ENCODE measurements at places on chromosomes 6 and 20.

GRCh38 chr20:50455656-50456451 lies 54.3 kb upstream of the PTPN1 start:
- no peak for DNase-seq

DNA sequence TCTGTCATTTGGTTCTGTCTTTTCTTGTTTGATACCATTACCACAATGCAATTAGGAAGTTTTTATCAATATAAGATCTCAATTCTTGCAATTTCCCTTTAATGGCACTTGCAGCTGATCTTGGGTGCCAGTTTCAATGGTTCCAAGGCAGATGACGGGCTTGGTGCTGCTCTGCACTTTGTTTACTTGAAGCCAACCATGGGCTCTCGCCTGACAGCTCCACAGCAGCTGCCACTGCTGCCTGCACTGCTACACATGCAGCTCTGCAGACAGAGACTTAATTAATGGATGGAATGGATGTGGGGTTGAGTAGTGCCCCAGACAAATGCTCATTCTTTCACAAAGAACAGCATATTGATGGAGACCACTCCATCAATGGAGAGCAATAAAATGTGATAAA lies 1024.3 kb upstream of the EPHA7 start:
- DNase-seq: no peak

DNA sequence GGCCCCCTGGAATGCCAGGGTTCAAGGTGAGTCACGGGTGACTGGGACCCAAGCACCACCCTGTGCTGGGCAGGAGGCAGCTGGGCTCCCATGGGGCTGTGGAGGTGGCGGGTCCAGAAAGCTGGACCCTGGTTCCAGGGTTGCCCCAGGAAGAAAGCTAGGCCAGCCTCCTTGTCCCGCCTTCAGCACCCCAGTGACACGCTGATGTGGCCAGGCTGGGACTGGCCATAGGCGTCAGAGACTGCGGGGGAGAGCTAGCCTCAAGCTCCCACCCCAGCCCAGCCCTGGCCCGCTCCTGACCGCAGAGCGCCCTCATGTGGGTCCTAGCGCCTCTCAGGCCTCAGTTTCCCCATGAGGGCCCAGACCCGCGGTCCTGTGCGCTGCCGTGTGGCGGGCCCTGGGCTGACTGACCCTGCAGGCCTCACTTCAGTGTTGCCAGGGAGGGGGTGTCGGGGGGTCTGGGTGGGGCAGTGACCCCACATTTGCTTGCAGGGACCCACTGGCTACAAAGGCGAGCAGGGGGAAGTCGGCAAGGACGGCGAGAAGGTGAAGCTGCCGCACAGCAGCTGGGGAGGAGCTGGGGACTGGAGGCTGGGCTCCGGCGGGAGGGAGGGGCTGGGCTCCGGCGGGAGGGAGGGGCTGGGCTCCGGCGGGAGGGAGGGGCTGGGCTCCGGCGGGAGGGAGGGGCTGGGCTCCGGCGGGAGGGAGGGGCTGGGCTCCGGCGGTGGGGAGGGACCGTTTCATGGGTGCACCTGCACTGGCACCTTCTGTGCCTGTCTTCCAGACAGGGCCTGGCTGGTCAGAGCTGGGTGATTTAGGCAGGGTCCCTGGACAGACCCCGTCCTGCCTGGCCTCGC lies 7.9 kb downstream of the COL9A3 start:
- no peak for DNase-seq

- DNase-seq: no peak
Observed at GRCh38 chr6:141309295-141309694, 823.4 kb upstream of the GJE1 start.

- peak; percentile 56 for DNase-seq
Observed at GRCh38 chr6:7137335-7138045, 29.7 kb downstream of the RREB1 start.

GRCh38 chr6:40710626-40711330 lies 123.6 kb upstream of the LRFN2 start:
- DNase-seq: no peak

- no peak for DNase-seq
Observed at GRCh38 chr6:153104220-153104619, 26.9 kb downstream of the RGS17 start.

DNA sequence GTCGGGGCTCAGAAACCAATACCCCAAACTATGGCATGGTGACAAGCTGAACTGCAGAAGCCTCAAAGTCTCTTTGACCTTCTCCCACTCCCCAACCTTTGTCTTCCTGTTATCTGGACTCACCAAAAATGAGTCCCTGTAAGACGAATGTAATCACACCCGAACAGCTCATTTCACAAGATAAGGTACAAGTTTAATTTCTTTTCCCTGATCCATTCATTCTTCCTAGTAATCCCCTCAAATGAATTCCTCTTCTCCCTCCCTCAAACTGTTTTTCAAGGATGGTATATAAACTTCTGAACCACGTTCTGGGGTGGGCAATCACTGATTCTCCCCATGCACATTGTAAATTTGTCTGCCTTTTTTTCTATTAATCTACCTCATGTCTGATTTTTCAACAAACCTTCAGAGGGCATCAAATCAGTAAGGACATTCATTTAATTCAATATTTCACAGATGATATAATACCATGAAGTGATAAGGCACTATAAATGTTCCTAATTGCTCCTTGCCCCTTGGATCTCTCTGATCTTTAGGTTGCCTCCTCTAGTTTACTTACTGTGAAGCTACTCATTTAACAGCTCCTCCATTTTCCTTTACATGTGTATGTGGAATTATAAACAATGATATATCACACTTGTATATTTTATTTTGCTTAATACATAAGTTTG lies 77.2 kb downstream of the OR2B2 start:
- no peak for DNase-seq

GRCh38 chr6:134082191-134082590 lies 29.8 kb upstream of the SLC2A12 start:
- DNase-seq: no peak

DNA sequence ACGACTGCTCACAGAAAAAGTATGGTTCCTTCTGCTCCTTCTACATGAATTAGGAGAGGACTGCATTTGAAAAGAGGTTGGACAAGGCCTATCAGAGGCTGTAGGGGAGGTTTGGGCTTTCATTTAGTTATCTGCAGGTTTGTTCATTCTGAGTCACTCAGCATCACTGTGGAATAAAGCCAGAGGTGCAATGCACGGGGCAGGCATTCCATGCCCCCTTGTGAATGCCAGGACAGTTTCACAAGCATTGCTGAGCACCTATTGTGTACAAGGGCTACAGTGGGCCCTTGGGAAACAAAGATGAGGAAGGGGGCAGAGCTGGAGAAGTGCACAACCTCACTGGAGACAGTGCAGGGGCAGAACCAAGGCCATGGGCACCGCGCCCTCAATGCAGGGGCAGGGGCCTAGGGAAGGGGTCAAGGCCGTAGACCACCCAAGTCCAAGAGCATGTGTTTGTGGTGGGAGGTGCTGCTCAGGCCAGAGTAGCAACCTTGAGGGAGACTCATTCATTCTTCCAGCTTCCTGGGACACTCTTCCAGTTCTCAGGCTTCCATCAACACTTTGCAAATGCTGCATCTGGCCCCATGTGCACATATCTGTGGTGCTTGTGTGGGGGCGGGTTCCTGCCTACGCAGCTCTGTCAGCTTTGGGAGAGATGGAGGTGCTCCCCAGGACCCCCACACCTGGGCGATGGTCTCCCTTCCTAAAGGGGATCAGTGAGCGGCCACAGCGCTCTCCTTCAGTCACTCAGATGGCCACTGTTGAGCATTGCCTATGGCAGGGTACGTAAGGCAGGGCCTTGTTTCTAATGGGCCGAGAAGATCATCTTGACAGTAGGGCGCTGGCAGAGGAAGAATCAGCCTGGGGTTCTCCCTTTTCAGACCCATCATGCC lies 204.5 kb downstream of the SYNDIG1 start:
- DNase-seq: no peak

GRCh38 chr20:1375515-1375914 lies 17.3 kb downstream of the FKBP1A start:
- no peak for DNase-seq

DNA sequence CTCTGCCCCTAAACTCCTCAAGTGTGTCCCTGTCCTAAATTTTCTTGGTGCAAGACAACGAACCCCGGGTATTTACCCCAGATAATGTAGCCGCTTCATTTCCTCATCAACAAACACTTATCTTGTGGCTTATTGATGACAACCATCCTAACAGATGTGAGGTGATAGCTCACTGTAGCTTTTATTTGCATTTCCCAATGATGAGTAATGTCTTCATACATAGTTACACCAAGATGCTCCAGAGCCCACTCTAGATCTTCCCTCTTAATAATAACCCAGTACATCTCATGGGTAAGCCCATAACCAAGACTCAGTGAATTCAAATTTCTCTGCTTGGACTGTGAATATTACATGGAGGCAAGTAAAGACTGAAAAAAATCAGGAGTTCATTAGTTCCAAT lies 48.2 kb upstream of the BEND6 start:
- no peak for DNase-seq

GRCh38 chr6:116036885-116037284 lies 23.8 kb downstream of the FRK start:
- no peak for DNase-seq

GRCh38 chr6:33073431-33073871 lies at the start of gene HLA-DPA1:
HLA-DPA1 (minus strand) TSS chr6:33073649.
- peak; percentile 27 for DNase-seq

DNA sequence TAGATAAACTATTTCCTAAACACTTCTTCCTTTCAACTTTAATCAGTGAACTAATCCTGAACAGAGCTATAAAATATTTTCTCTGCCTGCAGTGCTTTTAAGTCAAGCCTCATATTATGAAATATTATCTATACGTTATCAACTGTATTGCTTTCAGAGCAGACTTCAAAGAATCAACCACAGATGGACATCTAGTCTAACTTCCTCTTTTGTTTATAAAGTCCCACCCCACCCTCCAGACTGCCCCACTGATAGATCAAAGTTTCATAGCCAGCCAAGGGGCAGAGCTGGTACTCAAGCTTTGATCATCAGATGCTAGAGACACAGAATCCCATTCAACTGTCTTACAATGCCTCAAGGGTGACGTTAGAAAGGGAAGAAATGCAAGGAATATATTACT lies 308.3 kb downstream of the LAMA2 start:
- DNase-seq: no peak

DNA sequence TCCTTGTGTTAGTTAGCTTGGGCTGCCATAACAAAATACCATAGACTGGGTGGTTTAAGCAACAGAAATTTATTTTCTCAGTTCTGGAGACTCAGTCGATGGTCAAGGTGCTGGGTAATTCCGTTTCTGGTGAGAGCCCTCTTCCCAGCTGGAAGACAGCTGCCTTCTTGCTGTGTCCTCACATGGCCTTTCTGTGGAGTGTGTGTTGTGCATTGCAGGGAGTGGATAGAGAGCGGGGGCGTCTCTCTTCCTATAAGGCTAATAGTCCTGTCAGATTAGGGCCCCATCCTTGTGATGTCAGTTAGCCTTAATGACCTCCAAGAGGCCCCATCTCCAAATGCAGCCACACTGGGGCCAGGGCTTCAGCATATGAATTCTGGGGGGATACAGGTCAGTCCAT lies 19.2 kb downstream of the CHMP4B start:
- DNase-seq: no peak

DNA sequence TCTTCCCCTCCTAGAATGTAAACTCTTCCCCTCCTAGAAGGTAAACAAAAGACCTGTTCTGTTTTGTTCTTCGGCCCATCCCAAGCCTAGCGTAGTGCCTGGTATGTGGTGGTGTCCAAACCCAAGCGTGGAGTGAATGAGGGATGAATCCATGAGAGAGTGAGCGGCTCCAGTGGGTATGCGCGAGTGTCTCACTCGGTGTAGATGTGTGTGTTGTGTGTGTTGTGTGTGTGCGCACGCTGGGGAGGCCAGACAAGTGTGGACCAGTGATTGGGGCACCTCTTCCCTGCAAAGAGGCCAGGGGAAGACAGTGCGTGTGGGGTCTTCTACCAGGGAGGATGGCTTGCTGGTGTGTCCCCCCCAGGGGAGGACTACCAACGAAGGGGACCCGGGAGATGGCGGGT lies 392 bp upstream of the SLC2A10 start:
- DNase-seq: no peak

DNA sequence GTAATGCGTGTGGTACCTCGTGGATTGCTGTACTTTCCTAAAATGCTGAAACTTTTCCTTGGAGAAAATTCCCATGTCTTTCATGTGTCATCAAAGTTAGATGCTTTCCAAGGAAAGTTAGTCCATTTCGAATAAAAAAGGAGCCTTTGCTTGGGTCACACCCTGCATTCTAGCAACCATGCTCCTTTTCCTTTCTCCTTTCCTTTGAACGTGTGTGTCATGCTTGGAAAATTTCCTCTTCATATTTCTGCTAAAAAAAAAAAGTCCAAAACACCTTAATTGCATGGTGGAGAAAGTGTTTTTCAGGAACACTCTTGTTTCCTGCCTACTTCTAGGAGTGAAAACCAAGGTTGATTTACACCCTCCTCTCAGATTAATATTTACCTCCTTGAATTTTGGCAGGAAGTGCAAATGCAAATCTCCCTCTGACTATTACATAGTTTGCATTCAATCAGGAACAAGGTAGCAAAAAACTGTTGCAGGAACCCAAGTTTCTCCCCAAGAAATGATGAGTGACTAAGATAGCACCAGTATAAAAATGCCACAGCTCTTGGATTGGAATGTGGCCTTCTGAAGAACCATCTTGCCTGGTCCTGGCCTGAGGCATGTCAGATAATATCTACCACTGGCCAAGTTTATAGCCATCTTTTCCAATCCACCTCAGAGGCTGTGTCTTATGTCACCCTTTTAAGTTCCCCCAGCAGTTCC lies 590.6 kb downstream of the QKI start:
- no peak for DNase-seq

DNA sequence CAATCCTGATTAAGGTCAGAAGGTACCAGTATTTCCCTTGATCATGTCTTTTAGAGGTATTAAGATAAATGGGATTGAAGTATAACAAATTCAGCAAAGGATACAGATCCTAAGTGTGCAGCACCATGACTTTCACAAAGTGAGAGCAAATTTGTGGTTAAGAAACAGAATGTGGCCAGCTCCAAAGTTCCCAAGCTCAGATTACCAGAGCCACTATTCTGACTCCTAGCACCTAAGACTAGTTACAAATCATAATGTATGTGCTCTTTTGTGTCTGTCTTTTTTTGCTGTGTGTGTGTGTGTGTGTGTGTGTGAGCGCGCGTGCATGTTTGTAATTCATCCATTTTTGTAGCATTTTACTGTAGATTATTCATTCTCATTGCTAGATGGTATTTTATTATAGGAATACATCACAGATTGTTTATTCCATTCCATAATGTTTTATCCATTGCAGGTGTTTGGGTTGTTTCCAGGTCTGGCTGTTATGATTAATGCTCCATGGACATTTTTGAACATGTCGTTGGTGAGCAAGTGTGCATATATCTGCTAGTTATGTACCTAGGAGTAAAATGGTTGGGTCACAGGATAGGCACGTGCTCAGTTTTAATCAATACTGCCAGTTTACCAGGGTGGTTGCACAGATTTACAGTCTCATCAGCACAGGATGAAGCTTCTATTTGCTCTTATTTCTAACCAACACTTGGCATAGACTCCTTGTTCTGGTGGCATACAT lies 314.0 kb upstream of the JAG1 start:
- DNase-seq: no peak

DNA sequence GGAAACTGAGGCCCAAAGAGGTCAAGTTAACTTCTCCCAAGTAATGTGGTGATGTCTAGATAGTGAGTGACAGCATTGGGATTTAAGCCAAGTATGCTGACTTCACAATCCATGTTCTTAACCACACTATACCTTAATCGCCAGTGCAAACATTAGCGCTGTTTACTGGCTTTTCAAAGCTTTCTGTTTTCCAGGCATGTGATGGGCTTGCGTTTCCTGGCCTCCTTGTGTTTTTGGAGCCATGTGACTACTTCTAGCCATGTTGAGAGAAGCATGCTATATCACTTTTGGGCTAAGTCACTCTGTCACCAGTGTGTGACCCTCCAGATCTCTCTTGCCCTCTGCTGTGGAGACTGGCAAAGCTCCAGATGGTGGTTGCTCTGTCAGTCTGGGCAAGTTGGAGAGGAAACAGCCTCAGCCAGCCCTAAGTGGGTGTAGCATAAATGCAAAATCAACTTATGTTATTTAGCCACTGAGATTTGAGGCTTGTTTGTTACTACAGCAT lies 76.9 kb downstream of the ANKRD6 start:
- DNase-seq: no peak

All from activated CD4-positive, alpha-beta T cell treated with anti-CD3 and anti-CD28 coated beads for 4 hours (primary cell).